Forelimb muscle (tissue), 1 donor: ENCODE measurements at places on chromosomes 12 and 14. TPM values are rescaled to one million over a fixed set of nuclear protein-coding genes. Genes with fewer than 3 reads are reported as not detected.

DNA sequence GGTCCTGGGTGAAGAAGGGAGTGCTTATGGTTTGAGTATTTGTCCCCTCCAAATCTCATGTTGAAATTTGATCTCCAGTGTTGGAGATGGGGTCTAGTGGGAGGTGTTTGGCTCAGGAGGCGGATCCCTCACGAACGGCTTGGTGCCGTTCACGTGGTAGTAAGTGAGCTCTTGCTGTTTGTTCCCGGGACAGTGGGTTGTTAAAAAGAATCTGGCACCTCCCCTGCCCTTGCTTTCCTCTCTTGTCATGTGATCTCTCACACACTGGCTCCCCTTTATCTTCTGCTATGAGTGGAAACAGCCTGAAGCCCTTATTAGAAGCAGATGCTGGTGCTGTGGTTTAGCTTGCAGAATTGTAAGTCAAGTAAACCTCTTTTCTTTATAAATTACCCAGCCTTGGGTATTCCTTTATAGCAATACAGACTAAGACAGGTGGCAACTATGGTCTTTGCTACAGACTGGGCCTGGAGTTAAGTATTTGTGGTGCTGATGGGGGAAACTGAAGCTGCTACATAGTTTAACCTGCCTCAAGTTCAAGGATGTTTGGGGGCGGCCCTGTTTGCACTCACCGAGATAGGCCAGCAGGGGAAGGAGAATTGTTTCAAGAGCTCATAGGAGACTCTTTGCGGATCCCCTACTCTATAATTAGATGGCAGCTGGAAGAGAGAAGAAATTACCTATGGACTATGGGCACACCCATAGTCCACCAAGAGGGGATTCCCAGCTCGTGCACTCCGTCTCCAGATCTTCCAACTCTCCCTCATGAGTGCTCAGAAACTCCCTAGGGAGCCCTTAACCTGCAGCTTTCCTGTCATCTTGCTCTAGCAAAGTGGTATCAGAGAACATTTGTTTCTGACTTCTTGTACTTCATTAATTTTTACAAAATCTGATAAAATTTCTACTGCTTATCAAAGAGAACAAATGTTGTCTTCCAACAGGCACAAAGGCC, 164.6 kb downstream of the SLC15A5 start:
- no peak for DNase-seq

DNA sequence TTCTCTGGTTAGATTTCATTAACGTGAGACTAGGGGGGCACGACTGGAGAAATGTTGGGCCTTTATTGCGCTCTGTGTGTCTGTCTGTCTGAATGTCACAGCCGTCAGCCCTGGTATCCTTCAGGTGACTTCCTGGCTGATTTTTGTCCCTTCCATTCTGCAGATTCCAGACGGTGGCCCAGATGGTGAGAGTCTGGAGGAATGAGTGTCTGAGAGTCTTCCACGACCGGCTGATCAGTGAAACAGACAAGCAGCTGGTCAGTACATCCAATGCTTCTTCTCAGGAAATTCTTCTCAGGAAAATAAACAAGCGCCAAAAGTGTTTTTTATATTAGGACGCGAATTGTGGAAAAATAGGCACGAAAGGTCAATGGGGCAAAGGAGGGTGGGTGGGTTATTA, 93.5 kb downstream of the CCDC92 start:
- no peak for DNase-seq

ZDHHC22 gene
- 0.87 TPM for polyA plus RNA-seq

- no peak for DNase-seq
Measured at GRCh38 chr12:24796876-24797275, 152.0 kb downstream of the BCAT1 start.

- DNase-seq, result no peak
Measured at GRCh38 chr12:21675096-21675495, 17.5 kb upstream of the LDHB start.

DNA sequence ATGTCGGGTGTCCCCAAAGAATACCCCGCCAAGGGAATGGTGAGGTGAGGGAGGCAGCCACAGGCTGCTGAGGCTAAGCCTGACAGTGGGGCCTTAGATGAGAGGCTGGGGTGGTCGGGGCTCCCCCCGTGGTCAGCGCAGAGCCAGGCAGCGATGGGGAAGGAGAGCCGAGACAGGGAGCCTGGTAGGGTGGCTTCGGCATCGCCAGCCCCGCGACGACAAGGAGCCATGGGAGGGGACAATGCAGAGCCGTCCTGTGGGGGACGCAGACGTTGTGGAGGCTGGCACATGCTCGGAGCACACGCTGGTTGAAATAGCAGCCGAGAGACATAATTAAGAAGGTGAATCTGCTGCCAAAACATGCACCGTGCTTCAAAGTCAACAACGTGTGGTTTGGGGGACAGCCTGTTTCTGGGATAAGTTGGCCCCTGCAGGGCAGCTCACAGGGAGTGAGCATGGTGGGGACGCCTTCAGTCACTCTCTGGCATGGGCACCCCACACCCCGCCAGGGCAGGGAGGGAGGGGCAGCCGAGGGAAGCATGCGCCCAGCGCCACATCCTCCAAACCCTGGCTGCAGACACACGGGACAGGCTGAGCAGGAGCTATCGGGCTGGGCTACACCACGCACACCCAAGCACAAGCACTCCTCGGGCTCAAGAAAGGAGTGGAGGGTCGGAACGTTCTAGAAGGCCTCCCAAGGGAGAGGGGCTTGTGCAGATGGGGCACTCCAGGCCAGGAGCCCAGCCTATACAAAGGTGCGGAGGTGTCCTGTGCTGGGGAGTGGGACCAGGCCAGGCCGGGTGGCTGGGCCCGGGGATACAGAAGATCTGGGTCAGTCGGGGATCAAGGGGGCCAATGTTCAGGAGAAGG, 66.6 kb upstream of the C14orf180 start:
- no peak for DNase-seq

ACOT2 gene
- 23.7 TPM for polyA plus RNA-seq
